NCI-H446 (cell line): ENCODE measurements at places on chromosomes 6 and 20.

DNA sequence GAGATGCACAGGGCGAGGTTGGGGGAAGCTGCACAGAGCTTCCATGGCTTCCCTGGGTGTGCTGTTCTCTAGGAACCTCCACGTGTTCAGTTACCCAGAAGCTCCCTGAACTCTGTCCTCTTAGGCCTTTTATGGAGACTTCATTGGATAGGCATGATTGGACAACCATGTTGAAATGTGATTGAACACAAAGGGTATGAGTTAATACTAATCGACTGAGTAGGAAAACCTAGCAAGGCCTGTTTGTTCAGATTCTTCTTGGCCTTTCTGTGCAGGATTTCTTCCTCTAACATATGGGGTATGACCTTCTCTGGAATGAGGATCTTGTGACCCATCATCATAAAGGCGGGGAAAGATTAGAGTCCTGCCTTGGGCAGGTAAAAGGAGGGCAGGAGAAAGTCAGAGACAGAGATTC lies 70.7 kb upstream of the SMIM29 start:
- DNase-seq: no peak

DNA sequence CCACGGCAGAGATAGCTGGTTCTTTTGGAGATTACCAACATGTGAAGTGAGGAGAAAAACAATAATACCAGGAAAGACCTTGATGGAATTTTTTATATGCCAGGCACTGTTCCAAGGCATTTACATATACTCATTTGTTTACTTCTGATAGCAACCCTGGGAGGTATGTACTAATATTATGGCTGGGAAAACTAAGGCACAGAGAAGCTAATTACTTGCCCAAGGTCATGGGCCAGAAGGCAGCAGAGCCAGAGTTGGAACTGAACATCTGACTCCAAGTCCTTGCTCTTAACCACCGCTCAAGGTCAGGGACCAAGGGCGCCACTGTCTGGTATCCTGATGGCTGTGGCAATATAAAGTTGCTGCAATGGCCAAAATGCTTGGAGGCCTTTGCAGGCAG lies 97.0 kb upstream of the KCNG1 start:
- no peak for DNase-seq

GRCh38 chr20:9626357-9626756 lies 112.0 kb downstream of the LAMP5 start:
- DNase-seq: no peak

DNA sequence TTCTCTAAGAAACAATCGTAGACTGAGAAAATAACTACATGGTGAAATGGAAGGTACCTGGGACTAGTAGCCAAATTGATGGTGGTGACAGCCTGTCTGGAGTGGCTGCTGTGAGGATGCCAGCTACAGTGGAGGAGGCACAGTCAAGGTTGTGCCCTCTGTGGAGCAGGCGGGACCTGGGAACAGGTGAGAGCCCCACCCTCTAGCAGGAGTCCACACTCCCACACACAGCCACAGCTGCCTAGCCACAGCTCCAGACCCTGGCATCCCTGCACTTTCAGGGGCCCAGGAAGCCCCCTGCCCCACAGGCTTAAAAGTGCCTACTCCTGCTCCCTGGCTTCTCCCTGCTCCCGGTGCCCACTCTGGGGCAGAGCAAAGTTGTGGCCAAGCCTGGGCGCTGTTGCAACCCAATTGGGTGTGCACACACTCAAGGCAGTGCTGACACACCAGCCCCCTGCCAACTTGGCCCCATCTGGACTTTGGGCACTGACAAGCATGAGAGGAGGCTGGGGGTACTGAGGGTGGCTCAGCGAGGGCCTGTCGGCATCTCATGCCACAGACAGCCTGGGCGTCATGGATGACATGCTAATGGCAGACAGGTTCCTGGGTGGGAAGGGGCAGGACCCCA lies 548.7 kb downstream of the TBC1D32 start:
- DNase-seq: no peak

- no peak for DNase-seq
Measured at GRCh38 chr6:5737460-5737859, 269.3 kb downstream of the NRN1 start.

DNA sequence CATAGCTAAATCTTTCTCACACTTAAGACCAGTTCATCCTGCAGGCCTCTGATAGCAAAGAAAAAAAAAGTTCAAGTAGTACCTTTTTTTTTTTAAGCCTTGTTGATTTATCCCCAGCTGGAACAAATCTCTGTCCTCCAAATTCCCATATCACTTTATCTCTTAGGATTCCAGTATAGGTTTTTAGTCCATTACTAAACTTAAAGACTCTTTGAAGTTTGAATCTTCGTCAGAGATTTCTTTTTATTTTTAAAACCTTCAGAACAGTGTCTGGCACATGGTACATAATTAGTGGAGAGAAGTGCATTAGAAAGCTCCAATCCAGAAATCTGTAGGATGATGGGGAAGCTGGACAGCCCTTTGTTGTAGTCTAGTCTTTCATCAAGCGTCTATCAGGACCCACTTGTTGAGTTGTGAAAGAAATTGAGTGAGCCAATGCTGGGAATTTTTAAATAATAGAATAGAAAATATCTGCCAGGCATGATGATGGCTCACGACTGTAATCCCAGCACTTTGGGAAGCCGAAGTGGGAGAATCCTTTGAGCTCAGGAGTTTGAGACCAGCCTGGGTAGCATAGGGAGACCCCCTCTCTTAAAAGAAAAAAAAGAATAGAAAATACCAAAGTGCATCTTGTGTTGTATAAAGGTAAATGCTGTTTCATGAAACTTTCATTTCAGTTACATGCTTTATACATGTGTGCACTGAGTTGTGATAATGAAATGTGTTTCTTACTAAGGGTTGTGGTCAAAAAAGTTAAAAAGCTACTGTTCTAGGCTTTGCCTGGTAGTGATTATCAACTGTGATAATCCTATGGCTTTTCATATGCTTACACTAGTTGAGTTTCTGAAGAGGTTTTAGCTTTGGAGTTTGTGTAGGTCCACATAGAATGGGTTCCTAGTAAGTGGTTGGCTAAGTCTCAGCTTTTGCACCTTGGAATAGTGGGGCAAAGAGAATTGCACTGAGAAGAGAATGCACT lies 3.2 kb downstream of the NFYA start:
- DNase-seq: no peak
